AML-193 (cell line): ENCODE measurements at places on chromosomes 6 and 20.

- no peak for DNase-seq
Measured at GRCh38 chr20:11084508-11084907, 410.7 kb upstream of the JAG1 start.

- no peak for DNase-seq
Measured at GRCh38 chr20:44624152-44624551, 27.3 kb downstream of the ADA start.

DNA sequence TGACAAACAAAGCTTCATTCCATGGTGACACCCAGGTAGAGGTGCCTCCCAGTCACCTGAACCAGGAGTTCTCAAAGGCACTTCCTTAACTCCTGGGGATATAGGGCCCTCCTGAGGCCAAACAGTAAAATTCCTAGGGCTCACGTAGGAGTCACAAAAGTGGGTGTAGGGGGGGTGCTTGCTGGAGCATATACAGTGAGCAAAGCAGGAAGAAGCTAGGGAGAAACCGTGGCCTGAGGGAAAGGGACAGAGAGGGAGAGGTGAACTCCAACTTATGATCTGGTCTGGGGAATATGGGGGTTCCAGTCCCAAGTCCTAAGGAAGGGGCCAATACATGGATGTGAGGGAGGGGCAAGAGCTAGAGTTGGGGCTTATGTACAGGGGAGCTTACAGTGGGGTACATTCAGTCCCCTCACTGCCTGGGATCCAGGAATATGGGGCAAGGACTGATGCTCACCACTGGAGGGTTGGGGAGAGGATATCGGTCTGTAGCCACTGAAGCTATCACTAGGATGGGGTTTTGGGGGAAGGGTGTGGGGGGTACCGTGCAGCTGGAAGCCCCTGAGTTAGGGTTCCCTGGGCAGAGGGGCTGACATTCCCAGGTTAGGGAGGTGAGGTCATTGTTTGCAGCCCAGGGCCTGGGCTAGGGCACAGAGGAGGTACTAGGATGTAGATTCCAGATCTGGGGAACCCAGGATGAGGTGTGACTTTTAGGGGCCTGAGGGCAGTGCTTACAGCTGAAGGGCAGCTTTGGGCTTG lies 950 bp downstream of the PEDS1 start:
- no peak for DNase-seq

DNA sequence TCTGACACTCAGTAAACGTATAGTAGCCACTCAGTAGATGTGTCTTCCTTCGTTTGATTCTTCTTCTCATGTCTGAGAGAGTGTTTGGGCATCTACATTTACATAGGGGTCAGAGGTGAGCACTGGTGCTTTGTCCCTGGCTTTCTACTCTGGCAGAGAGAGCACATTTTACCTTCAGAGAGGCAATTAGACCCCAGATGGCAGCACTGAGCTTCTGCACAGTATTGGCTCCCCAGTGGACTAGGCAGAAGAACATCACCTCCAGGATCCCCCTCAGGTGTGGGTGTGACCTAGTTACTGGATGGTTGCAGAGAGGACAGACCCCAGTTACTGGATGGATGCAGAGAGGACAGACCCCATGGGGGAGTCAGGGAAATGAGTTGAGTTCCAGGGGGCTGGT lies 327.2 kb downstream of the DHX35 start:
- DNase-seq = no peak

DNA sequence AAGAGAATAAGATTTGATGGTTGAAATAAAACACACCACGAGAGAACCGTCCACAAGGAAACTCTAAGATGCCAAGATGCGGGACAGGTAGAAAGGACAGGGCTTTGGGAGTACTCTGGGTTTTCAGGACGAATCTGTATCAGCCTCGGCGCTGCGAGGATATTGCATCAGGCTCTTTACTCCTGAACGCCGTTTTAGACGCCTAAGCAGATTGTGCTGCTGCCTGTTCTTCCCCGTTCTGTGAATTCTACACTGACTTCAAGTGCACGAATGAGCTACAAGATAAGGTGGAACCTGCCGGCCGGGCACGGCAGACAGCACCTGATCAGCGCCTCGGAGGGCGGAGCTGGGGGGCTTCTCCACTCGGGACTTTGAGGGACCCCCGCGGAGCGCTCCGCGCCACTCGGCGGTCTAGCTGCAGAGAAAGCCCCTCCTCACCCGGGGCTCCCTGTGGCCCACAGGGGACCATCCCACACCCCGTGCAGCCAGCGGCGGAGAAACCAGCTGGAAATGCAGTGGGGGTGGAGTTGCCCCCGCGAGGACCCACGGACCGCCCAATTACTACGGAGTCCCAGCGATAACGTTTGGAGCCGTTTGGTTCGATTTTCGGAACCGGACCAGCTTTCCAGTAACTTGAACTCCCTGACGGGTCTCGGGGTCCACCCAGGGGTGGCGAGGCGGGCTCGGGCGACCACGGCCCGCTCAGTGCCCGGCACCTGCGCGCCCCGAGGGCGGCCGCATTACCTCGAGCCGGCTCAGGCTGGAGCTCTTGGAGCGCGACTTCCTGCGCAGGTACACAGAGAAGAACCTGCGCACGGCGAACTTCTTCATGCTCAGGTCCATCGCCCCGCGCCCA lies 646 bp downstream of the RPS6KA2 start:
- no peak for DNase-seq

DNA sequence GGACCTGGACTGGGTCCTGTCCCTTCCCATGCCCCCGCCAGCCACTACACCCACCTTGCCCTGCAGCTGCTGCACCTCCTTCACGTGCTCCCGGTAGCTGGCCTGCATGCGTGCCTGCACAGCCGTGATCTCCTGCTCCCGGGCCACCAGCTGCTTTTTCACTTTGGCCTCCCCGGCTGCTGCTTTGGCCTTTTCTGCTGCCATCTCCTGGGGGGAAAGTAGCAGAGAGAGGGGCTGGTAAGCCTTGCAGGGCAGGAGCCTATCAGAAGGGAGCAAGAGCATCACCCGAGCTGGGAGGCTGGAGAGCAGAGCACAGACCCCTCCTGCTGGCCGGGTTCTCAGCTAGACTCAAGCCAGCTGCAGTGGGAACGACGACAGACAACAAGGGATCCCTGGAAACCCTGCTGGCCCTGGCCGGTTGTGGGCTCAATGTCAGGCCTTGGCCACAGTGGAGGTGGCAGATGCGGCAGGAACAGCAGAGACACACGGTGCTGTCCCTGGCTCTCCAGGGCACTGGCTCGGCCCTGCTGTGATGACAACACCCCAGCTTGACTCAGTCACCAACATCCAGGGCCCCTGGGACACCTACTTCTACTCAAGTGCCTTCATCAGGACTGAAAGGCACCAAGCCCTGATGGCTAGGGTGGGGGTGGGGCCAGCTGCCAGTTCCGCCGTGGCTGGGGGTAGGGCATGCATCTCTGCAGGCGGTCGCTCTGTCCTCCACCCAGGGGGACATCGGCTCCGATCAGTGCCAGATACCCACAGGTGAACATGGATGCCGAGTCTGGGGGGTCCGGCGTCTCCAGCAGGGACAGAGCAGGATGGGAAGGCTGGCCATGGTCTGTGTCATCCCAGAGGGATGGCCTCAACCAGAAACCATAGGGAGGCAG lies 45.3 kb downstream of the RRBP1 start:
- no peak for DNase-seq

GRCh38 chr6:17165383-17165782 lies 63.5 kb downstream of the STMND1 start:
- DNase-seq = no peak

DNA sequence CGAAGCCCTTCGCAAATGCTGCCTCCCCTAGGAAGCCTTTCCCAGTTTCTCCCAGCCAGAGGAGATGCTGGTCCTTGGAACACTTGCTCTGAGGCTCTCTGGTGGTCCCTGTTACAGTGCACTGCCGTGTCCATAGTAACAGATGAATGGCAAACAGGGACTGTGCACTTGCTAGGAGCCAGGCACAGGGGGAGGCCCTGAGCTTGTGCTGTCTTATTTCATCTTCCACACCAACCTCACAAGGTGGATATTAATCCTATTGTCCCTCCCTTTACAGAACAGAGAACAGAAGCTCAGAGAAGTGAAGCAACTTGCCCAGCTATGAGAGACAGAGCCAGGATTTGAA lies 19.0 kb downstream of the SRC start:
- no peak for DNase-seq

GRCh38 chr6:24906314-24906713 lies 29.4 kb downstream of the RIPOR2 start:
- no peak for DNase-seq

DNA sequence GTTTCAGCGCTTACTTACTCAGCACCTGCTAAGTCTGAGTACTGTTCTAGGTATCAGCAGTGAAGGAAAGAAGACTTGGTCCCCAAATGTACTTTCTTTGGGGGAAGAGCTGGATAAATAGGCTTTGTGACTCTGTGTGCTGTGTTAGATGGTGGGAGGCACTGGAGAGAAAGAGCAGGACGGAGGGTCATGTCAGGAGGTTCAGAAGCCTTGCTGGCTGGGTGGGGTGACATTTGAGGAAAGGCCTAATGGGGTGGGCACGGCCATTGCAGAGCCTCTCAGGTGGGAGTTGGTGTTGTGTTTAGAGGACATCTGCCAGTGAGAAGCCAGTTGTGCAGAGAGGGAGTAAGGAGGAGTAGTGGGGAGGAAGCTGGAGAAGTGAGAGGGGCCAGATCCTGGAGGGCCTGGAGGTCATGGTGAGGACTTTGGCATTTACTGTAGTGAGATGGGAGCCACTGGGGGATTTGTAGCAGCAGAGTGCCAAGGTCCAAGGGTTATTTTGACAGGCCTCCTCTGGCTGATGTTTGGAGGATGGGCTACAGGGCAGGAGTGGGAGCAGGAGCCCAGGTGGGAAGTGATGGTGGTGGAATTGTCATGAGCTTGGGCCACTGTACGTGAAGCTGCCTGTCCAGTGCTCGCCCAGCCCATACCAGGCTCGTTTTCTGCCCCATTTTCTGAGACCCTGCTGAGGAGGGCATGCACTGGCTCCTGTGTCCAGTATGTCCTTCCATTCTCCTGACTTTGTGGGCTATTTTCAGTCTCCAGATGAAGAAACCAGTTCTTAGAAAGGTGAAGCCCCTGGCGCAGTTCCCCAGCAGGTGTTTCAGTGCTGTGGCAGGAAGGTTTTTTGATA lies 886 bp downstream of the SDCBP2 start:
- DNase-seq = no peak

DNA sequence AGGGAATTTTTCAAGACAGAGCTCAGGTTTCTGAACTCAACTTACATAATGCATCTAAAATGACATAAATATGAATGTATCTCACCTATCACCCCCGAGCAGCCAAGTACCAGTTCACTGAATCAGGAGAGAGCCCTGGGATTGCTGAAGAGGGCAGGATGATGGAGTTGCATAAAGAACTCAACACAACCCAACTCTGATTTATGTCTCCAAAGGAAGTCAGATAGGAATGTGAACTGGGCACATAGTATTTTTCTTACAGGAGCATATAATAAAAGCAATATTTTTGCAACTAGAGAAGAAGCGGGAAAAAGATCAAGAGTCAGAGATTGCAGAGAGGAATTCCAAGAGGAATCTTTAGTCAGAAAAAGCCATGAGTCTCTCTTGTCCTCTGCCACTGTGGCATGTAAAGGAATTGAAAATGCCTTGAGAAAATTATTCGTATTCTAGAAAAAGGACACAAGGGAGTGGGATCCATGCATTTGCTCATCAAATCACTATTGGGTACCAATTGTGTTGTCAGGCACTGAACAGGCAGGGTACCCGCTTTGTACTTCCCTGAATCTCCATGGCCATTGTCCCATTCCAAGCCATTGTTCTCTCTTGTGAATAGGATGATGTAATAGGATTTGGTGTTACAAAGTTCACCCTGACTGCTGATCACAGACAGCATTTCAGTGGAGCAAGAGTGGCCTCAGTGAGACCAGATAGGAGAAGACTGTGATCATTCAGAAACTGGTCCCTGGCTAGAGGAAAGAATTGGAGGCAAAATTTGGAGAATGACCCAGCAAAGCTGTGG lies 16.3 kb downstream of the RIN2 start:
- no peak for DNase-seq

- DNase-seq = no peak
Measured at GRCh38 chr6:82775361-82775760, 290.3 kb downstream of the UBE3D start.

DNA sequence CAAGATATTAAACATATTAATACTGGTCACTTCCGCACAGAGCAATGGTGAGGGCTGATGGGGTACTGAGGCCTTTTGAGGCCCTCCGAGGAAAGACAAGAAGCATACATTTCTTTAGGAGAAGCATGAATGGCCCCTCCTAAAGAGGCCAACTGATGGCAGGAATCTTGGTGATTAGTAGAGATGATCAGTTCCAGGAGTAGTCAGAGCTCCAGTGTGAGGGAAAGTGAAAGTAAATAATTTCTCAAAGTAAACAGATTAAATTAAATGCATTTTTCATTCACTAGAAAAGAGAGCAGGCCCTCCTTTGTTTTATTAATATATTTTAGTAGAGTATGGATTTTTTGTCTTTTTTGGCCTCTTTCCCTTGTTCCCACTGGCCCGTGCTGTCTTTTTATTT lies 38.2 kb downstream of the NOX3 start:
- peak; percentile 43 for DNase-seq

GRCh38 chr20:43448748-43449535 lies 8.8 kb upstream of the SRSF6 start:
- peak; percentile 41 for DNase-seq

DNA sequence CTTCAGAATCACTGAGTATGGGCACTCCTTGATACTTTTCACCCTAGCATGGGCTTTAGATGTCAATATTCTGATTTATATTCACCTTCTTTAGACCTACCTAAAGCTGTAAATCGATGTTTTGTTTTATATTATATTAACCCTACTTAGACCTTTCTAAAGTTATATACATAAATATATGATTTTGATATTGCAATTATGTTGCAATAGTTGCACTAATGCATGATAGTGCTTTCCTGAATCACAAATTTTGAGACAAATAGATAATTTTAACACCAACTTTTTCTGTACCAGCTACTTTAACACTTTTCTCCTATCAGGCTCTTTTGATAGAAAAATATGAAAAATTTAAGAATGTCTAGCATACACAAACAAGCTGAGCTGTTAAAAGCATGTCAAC lies 34.0 kb upstream of the JAG1 start:
- no peak for DNase-seq

DNA sequence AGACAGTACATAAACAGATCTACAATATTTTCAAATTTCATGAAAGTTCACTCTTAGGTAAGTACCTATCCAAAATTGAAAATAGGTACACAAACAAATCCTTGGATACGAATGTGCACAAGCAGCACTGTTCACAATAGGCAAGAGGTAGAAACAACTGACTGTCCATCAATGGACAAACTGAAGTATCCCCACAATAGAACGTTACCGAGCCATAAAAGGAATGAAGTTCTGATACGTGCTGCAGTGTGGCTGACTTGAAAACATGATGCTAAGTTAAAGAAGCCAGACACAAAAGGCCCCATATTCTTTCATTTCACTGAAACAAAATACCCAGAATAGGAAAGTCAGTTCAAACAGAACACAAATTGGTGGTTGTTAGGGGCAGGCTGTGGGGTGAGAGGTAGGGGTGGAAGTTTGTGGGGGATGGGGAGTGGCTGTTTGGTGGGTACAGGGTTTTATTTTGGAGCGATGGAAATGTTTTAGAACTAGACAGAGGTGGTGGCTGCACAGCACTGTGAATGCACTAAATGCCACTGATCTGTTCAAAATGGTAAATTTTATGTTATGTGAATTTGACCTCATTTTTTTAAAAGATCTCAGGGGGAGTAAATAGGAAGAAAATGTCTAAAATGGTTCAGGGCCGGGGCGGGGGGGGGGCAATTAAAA lies 89.5 kb downstream of the ZMYND8 start:
- no peak for DNase-seq

GRCh38 chr6:80667006-80667405 lies 560.5 kb downstream of the BCKDHB start:
- DNase-seq = no peak
